ENCODE measurements at places on chromosomes 11 and 22.

- peak; percentile 65 for DNase-seq
Measured at GRCh38 chr11:124070915-124071622, 29.9 kb upstream of the OR10G7 start.

DNA sequence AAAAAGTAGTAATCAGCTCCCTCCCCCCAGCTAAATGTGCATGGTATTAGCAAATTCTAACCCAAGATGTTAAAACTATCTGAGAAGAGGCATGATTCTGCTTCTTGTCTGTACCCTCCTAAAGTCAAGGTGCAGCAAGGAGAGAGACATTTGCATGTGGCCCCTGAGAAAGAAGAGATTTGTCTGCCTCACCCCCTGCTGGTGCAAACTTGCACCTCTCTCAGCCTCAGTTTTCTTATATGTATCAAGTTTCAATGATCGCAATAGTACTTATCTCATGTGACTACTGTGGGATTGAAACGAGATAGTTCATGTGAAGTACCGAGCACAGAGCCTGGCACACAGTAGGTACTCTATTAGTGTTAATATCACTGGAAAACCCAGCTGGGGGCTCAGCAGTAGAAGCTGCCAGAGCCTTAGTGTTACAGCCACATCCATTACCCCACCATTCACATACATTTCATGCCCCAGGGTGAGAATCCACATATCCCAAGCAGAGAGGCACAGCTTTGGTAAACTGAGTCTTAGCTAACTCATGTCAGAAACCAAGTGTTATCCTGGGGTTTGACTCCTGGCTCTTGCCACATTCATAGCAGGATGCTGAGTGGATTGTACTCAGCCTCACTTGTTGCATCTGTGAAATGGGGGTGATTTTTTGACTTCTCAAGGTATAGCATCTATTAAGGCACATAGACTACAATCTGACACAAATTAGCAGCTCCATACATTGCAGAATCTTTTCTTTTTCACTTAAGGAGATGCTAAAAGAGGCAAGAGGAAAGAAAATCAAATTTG lies 24.9 kb downstream of the CD44 start:
- no peak for DNase-seq

DNA sequence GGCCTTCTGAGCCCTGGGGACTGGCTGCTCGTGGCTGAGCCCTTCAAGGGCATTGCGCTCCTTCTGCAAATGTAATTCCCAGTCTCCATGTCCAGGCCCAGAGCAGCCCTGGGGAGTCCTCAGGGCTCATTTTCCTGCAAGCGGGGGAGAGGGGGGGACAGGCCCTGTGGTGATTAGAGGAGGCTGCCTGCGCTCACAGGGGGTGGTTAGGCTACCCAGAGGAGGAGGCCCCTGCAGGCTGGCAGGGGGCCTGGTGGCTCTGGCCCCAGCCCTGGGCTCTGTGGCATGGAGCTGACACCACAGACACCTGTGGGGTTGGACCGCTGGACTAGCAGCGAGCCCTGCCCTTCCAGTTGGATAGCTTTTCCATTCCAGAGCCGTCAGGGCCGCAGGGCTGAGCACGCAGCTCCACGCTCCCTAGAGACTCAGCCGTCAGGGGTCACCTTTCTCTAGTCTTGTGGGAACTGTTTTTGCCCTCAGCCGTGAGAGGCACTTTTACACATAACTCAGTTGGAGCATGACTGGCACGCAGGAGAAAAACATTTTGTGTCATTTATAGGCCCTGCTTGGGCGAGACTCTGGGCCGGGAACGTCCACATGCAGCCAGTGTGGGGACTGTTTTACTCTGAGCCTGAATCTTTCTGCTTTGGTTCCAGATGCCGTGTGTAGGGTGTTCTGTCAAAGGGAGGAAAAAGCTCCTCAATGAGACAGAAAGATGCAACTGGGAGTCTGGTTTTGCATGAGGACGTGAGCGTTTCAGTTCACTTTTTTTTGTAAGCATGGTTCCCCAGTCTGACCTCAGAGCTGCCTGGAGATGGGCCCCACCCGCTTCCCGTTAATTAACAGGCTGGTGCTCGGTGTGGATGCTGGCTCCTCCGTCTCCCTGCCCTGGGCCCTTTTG lies 58.1 kb downstream of the LRP5 start:
- no peak for DNase-seq

DNA sequence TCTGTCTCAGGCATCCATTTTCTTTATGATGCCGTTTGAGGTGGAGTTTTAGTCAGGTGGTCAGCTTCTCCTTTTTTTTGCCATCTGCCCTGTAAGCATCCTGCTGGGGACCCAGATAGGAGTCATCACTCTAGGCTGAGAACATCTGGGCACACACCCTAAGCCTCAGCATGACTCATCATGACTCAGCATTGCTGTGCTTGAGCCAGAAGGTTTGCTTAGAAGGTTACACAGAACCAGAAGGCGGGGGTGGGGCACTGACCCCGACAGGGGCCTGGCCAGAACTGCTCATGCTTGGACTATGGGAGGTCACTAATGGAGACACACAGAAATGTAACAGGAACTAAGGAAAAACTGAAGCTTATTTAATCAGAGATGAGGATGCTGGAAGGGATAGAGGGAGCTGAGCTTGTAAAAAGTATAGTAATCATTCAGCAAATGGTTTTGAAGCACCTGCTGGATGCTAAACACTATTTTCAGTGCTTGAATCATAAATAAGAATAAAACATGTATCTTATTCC lies 10.9 kb upstream of the HBE1 start:
- DNase-seq: peak; percentile 19

DNA sequence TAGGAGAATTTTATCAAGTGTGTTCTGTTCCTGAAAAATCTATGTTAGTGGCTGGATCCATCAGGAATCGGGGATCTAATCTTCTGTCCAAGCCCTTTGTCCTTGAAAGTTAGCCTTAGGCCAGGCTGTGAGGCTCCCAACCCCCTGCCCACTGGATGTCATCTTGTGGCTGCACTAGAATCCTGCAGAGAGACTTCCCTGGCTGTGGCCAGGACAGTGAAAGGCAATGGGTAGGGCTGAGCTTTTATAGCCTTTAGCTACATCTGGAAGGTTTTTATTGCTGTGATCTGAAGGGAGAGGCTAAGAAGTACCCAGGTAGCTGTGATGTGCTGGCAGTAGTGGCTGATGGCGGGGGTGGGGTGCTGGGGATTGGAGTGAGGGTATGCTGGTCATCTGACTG lies 2.1 kb downstream of the OAF start:
- no peak for DNase-seq

DNA sequence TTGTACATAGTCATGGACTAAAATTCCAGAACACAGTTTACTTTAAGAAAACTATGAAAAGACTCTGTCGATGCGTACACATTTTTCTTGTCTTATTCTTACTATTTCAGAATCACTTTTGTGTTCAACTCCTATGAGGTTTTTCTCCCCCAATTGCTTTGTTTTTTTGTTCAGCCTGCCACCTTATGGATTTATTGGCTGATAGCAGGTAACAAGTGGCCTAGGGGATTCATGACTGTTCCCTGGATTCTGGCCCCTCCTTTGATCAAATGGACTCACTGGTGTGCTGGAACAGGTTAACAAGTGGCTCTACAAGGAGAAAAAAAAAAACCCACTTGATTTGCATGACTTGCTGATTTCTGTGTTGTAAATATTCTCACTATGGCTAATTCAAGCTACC lies 10.6 kb downstream of the MMP20 start:
- DNase-seq: no peak

DNA sequence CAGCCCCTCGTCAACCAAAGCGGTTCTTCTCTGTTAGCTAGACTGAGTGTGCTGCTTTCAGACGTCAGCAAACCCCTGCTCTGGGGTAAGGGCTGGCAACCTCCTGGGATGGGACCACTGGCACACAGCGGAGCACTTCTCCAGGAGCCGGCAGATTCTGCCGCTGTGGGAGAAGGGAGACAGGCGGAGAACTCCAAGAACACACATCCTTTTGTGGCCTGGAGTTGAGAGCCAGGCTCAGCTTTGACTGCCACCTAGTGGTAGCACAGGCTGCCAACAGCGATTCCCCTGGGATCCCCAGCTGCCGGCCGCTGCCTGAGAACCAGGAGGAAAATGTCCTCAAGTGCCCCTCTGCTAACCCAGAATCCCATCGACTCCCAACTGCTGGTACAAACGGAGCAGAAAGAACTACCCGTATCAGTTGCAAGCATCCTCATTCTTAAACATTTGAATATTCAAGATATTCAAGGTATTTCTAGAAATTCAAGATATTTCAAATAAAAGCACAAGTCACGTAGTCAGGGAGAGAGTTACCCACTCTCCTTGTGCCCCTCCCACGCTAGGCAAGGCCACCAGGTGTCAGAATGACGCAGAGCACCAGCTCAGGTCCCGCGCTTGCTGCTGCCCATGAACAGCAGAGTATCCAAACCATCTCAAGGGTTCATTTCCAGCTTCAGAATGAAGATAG lies 4.9 kb downstream of the LTO1 start:
- peak; percentile 71 for DNase-seq

- DNase-seq: no peak
Measured at GRCh38 chr11:111942829-111943228, 5.7 kb downstream of the DIXDC1 start.

DNA sequence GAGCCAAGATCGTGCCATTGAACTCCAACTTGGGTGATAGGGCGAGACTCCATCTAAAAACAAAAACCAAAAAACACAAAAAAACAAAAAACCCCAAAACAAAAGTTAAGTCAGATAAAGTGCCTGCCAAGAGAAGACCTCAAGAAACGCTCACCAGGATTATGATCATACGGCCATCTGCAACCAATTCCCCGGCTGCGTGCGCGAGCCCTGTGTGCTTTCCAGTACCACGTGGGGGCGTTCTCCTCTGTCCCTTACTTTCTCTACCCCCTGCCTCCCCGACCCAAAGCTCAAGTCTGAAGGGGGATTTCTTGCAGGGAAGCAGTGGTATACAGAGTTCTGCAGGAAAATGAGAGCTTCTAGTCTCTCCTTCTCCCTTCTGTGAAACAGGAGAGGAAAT lies 10.5 kb upstream of the RPS19BP1 start:
- no peak for DNase-seq

DNA sequence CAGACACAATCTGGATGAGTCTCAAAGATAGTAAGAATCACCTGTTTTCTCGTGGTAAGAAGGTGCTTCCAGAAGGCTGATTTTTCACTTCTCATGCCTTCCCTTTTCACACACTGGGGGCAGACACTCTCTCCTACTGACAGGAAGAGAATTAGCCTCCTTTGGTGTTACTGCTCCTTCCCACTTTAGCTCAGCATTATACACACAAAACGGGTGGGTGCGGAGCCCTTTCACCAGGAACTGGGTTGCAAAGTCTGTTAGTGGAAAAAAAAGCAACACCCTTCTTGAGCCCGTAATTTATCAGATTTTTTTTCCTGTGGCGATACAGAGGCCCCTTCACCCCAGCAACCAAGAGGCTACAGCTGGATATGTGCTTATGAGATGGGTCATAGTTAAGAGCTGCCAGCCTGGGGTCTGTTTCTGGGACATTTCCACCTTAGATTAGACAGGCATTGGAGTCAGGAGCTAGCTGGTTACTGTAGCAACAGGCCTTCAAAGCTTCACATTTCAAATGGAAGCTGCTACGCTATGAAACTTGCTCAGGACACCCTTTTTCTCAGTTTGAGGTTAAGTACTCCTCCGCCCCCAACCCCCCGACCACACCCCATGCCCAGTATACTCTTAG lies 48.1 kb downstream of the SNX19 start:
- DNase-seq: no peak

GRCh38 chr11:12963792-12964536 lies 45.2 kb upstream of the RASSF10 start:
- DNase-seq: peak; percentile 7

DNA sequence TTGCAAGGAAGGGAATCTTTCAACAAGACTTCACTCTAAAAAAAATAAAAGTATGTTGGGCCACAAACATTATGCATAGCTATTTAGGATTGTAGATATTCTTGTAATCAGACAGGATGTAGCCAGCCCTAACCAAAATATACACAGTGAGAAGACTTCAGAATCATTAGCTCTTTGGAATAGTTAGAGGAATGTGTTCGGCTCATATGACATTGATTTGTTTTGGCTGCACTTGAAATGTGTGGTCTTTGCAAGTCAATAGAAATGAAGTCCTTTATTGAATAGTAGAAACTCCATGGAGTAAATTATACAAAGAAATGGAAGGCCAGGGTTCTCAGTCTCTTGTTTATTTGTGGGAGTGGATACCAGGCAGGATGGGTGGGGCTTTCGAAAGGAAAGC lies 692.1 kb downstream of the NTM start:
- no peak for DNase-seq
